NCI-H1105 (cell line): ENCODE measurements at places on chromosomes 1 and 21.
A peak's percentile ranks its signal among the peaks of the same experiment; 100 is the strongest.

GRCh38 chr21:42461185-42461520 lies 34.9 kb downstream of the RSPH1 start:
- no peak for DNase-seq

DNA sequence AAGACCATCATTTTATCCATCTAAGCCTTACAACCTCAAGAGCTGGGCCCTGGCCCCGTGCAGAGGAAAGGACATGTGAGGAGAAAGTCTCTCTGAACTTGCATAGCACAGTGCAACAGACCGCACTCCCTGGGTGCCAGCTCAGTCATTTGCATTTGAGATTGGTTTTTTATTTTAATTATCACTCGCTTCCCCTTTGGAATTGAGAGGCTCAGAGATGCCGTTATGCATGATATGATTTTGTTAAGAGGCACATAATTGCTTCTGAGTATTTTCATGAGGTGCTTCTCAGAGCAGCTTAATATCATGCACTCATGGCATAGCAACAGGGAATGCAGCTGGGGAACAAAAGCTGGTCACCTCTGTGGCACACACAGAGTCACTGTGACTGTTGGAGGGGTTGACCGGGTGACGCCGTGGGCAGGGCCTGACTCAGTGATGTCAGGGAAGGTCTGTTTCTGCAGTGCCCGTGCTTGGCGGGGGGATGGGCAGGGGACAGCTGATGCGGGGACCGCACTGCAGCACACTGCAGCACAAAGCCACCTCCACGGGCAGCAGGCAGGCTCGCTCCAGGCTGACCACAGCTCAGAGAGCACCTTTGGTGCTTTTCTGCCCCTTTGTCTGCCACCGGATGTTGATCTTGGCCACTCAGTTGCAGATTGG lies 43.2 kb upstream of the VAMP3 start:
- DNase-seq: no peak

- DNase-seq: no peak
These were observed 56.9 kb downstream of the TIAM1 start for GRCh38 chr21:31287201-31287600.

GRCh38 chr1:164641353-164641730 lies 82.4 kb downstream of the PBX1 start:
- no peak for DNase-seq

GRCh38 chr1:47948126-47948525 lies 49.1 kb downstream of the TRABD2B start:
- DNase-seq: no peak

GRCh38 chr1:6414443-6414844 lies 5.3 kb downstream of the HES2 start:
- no peak for DNase-seq

GRCh38 chr1:15656464-15656863 lies 27.7 kb upstream of the PLEKHM2 start:
- DNase-seq: no peak

- DNase-seq: no peak
These were observed 571.6 kb downstream of the MATN1 start for GRCh38 chr1:30151826-30152225.

- DNase-seq: no peak
These were observed 201.6 kb downstream of the PBX1 start for GRCh38 chr1:164760569-164760968.

- no peak for DNase-seq
These were observed 27.8 kb upstream of the LYPD8 start for GRCh38 chr1:248783367-248783766.

DNA sequence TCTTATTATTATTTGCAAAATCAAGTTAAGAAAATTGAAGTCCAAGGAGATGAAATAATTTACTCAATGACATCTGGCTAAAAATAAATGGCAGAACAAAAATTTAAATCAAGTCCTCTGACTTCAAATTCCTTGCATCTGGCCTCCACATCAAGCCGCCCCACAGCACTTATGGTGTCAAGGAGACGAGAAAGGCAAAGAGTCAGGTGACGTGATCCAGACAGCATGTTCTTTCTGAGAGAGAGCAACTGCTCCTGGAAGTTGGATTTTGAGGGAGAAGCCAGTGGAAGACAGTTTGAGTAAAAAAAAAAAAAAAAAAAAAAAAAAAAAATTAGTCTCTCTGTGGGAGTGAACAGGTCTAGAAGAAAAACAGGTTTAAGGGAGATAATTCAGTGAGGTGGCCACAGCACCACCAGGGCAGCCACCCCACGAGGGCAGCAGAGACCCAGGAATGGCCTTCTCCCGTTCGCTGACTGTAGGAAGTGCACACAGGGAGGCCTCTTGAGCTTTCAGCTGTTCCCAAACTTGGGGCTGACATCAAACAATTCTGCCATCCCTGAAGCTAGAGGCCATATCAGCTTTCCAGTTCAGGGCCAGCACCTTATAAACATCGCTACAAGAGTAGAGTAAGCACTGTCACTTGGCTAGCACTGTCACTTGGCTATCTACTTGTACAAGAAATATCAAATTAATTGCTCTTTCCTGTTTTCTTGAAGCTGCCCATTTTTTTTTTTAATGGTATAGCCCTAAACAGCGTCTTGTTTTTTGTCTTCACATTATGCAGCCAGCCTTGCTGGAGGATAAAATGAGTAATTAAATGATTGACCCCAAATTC lies 7.8 kb downstream of the C1orf162 start:
- peak; percentile 5 for DNase-seq

DNA sequence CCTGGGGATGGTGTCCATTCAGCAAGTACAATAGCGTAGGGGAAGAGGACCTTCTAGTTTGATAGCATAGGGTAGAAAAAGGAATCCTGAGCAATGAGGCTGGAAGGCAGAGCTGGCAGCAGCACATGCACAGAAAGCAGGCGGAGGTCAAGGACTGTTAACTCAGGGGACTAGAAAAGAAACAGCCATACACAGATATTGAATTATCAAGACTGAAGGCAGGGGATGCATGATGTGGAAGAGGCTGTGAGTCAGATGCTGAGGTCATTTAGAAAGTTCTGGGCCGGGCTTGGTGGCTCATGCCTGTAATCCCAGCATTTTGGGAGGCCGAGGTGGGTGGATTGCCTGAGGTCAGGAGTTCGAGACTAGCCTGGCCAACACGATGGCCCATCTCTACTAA lies 65.6 kb downstream of the OPTC start:
- no peak for DNase-seq

- DNase-seq: no peak
These were observed 95.9 kb upstream of the COA6 start for GRCh38 chr1:234277161-234277868.

DNA sequence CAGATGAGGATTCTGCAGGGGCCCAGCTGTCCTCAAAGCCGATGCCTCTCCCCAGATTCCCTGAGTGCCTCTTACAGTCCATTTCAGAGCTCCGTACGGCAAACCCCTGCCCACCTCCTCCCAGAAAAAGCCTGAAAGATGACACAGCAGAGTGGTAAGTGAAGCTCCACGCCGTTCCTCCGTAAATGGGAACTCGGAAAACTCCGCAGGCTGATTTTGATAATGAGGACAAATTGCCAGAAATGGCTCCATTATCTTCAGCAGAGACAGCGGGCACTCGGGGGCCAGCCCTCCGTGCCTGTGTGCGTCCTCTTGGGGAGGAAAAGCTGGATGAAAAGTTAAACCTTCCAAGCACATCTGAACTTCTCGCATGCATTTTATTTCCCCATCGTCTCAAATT lies 81.1 kb downstream of the NPHP4 start:
- DNase-seq: no peak

DNA sequence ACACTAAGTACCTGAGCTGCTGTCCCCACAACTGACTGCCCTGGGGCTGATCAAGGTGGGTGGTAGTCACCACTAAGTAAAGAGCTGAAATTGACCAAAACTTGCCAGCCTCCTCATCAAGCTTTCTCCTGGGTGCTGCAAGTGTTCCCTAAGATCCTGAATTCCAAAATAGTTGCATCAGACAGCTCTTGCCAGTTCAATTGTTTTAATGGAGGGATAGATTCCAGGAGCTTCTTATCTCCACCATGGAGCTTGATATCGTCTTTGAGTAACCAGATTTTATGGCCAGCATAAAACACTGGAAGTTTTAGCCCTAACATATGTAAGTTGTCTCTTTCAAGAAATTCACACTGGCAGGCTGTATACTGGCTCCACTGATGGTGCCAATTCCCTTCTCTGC lies 90.3 kb downstream of the NID1 start:
- DNase-seq: no peak

- no peak for DNase-seq
These were observed 6.9 kb downstream of the CSRP1 start for GRCh38 chr1:201499795-201500669.

GRCh38 chr1:229585338-229585737 lies 26.8 kb upstream of the ABCB10 start:
- no peak for DNase-seq
